Progenitor cell of endocrine pancreas (in vitro differentiated cells): ENCODE measurements at places on chromosomes 1 and 21. TPM values are rescaled to one million over a fixed set of nuclear protein-coding genes. Genes with fewer than 3 reads are reported as not detected.

- DNase-seq = no peak
Measured at GRCh38 chr1:228933753-228934152, 198.5 kb downstream of the RHOU start.

DNA sequence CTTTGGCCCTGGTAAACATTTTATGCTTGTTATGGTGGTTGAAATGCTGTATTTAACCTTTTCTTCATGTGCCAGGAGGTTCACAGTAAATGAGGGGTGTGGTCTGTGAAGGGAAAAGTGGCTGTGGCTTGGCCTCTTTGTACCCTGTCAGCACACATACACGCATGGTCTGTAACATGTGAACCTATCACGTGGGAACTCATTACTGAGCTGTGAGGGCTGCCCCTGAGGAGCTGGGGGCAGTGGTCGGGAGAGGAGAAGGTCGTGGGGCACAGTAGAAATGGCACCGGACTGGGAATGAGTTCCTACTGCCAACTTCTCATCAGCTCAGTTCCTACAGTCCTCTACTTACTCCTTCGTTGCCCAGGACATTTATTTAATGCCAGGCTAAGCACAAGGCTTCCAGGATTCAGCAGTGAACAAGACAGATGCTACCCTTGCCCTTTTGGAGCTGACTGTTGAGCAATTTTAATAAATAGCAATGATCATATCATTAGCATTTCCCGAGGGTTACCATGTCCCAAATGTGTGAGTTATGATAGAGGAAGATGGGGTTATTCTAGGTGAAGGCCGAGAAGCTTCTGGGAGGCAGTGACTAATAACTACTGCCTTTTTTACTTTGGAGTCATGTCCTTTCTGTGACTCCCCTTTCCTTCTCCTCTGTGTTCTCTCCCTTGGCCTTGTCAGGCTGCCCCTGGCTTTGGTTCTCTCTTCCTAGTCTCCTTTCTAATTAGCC lies 38.8 kb downstream of the DDR2 start:
- no peak for DNase-seq

Gene LRRC3
- 5.1 and 5.7 TPM in 2 replicates for total RNA-seq

Gene POU2F1
- 36.1 and 39.2 TPM in 2 replicates for total RNA-seq

- no peak for DNase-seq
Measured at GRCh38 chr1:217333939-217334338, 297.0 kb downstream of the GPATCH2 start.

Gene CA6
- total RNA-seq = not detected in 2 replicates
